ENCODE measurements at places on chromosomes 7 and 10.
A peak's percentile ranks its signal among the peaks of the same experiment; 100 is the strongest.

GRCh38 chr10:20891338-20891714 is 5.8 kb downstream of the NEBL start:
- no peak for DNase-seq
- no peaks in the 10 kb centered on the region for H3K27me3 ChIP-seq
- H3K4me1 ChIP-seq = no peaks in the 10 kb centered on the region
- no peak overlapping the region for H3K27ac ChIP-seq
- no peaks in the 10 kb centered on the region for H3K36me3 ChIP-seq

GRCh38 chr10:44832595-44833390 is 78.3 kb upstream of the TMEM72 start:
- no peaks in the 10 kb centered on the region for H3K36me3 ChIP-seq
- H3K4me1 ChIP-seq = peaks cover 4% of the 10 kb centered on the region
- H3K27me3 ChIP-seq = no peaks in the 10 kb centered on the region
- DNase-seq = no peak

GRCh38 chr10:99788598-99789256 is 6.3 kb downstream of the ABCC2 start:
- H3K4me3 ChIP-seq = no peak overlapping the region
- H3K4me1 ChIP-seq = no peaks in the 10 kb centered on the region
- H3K36me3 ChIP-seq = no peaks in the 10 kb centered on the region
- no peaks in the 10 kb centered on the region for H3K27me3 ChIP-seq
- DNase-seq = no peak

GRCh38 chr7:25652366-25652765 is 424.1 kb upstream of the NPVF start:
- no peaks in the 10 kb centered on the region for H3K27me3 ChIP-seq
- no peak overlapping the region for H3K4me3 ChIP-seq
- no peak overlapping the region for H3K27ac ChIP-seq
- H3K4me1 ChIP-seq = no peaks in the 10 kb centered on the region

DNA sequence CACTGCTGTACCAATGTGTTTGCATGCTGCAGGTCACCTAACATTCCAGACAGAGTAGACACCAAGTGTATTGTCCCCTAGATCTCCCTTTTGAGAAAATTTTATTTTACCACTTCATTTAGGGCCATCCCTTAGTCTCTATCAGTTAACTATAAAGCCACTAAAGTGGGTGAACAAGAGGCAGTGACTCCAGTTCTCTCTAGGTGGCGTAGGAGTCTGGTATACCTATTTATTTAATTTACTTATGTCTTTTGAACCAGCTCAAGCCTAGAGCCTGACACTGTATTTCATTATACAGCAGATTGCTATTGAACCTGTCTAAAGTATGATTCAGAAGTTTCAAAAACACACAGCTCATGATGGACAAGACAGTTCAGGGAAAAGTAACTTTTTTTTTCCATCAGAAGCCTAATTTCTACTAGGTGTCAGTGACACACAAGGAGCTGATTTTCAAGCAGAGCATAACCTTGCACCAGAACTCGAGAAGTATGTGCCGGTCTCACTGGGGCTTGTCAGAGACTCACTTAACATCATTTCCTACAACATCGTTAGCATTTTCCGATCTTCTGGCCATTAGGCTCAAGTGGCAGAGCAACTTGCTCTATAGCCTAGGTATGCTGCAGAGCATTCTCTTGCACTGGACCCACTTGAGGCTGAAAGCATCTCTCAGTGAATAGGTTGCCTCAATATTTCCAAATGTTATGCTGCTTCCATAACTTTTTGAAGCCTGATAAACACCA is 175.4 kb downstream of the CDC14C start:
- H3K4me3 ChIP-seq = no peak overlapping the region
- no peak for DNase-seq
- H3K27ac ChIP-seq = no peak overlapping the region
- no peaks in the 10 kb centered on the region for H3K27me3 ChIP-seq
- no peaks in the 10 kb centered on the region for H3K36me3 ChIP-seq

- no peak overlapping the region for H3K27ac ChIP-seq
- H3K27me3 ChIP-seq = peaks cover 20% of the 10 kb centered on the region
- peaks cover 31% of the 10 kb centered on the region for H3K4me1 ChIP-seq
- H3K4me3 ChIP-seq = peak overlapping the region; percentile 39
- no peak for DNase-seq
These were observed 218.5 kb upstream of the MKLN1 start for GRCh38 chr7:131109011-131109758.

Data from spinal cord (tissue), 10 donors.